NCI-H1930 (cell line): ENCODE measurements at places on chromosomes 1 and 21.

GRCh38 chr1:179742717-179743678, at the start of gene FAM163A:
Gene FAM163A (plus strand): TSS chr1:179743291. CDS start chr1:179813098, 69,807 bp downstream.
- DNase-seq = peak; percentile 35

- no peak for DNase-seq
Observed at GRCh38 chr1:198359024-198359653, 181.3 kb downstream of the ATP6V1G3 start.

DNA sequence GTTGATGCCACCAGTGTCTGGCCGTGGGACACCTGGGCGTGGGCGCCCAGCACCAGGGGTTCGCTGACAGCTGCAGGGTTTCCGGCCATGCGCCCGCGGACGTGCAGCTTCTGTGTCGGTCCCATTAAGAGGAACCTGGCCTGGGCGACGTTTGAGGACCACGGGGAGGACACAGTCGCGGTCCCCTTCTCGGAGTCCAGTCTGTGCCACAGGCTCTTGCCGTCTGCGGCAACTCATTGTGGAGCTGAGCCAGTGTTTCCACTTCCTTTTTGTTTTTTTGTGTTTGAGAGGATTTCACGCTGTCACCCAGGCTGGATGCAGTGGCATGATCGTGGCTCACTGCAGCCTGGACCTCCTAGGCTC, 1.6 kb upstream of the C1orf159 start:
- no peak for DNase-seq

GRCh38 chr1:215405211-215405610, 161.9 kb upstream of the KCTD3 start:
- DNase-seq = no peak

GRCh38 chr1:57483954-57484353, 60.1 kb upstream of the DAB1 start:
- DNase-seq = no peak

DNA sequence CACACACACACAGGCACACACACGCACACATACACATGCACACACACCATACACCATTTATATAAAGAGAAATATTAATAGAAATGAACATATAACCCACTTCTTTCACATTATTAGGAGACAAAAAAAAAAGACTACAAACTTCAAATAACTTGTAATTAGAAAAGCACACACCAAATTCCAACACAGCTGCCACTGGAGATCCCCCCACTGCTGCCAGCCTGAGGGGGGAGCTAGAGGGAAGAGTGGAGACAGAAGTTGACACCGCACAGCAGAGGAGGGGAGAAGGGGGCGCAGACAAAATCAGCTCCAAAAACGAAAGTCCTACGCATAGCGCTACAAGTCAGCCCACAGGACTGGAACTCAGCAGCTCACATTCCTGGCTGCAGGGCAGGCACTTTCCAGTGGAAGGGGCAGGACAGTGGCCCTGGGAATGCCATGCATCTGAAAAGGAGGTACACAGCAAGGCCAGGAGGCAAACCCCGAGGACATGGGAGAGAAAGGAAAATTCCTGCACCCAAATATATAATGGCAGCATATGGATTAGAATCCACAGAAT, 36.5 kb downstream of the LGALS8 start:
- no peak for DNase-seq

GRCh38 chr1:57190898-57191297, 225.1 kb upstream of the C8B start:
- DNase-seq = no peak

DNA sequence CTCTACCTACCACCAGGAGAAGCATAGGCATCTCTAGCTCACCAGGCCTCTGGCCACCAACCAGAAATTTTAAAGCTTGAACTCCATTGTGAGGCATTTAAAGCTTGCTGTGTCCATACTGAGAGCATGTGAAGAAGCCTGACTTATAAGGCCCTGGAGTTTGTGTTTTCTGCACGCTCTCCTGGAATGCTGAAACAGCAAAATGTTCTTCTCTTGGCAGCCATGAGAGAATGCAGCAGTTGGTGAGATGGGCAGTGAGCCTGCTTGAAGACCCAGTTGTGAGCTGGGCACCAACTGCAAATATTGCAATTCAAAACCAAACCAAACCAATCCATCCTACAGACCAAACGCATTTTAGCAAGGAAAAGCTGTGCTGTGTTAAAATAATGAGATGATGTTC, 170.0 kb upstream of the IVNS1ABP start:
- no peak for DNase-seq

DNA sequence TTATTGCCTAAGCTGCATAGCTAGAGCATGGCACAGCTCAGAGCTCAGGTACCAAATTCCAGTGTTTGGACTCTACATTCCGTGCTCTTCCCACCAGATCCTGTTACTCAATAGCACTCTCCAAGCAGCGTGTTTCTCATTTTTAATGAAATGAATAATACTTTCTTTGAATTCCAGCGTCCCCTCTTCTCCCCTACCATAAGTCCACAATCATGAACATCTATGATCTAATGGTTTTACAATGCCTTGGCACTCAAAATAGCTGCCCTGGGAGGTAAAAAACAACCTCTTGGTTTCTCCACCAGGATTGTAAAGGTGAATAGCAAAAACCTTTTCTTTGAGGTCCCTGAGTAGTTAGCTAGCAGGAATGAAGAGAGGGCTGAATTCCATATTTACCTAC, 480.0 kb upstream of the PKN2 start:
- no peak for DNase-seq

GRCh38 chr1:93025572-93025971, 53.5 kb upstream of the MTF2 start:
- no peak for DNase-seq

DNA sequence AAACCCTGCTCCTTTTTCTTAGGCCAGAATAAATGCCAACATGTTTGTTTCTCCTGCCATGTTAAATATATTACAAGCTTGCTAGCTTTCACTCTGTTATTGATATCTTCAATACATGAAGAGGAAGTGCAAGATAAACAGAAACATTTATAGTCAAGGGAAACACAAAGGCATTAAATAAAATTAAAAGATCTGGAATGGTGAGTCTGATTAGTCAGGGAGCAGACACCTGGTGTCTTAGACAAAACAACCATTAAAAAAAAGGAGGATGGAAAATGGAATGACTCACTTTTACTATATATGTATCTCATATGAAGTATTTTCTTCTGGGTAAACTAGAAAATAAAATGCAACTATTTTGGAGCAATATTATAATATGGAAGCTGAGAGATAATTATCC, 123.3 kb downstream of the SMYD3 start:
- DNase-seq = no peak

DNA sequence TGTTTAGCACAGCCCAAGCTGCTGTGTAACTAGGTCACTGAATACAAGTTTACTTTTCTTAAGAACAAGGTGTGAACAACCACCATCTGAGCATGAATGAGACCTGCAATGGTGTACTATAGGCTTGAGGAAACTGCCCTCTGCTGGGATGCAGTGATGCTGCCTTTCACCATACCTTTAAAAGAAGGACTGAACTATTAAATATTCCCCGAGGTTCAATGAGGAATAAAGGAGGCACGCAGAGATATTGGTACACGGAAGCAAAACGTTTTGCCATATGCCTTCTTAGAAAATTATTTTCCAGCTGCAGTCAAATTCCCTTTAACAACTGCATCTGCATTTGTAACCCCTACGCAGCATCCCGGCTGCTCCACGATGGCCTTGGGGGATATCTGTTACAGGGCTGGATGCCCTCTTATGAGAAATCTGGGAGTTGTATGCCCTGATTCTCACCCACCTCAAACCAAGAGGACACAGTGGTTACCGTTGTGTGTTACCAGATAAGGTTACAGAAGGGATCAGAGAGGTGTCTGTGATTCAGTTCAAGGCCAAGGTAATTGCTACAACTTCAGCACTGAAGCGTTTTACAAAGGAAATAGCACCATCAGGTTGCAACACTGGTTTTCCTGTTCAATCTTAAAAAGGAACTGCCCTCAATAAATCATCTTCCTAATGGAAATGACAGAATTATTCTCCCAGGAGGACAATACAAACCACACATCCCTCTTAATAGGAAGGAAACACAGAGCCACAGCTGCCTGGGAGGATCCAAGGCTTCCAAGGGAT, 470.5 kb downstream of the LTN1 start:
- DNase-seq = peak; percentile 31

- DNase-seq = no peak
Observed at GRCh38 chr1:104120525-104120924, 370.8 kb downstream of the AMY1C start.

- DNase-seq = no peak
Observed at GRCh38 chr1:147821883-147822282, 61.5 kb upstream of the GJA5 start.

- DNase-seq = no peak
Observed at GRCh38 chr1:118136187-118136941, 48.7 kb downstream of the SPAG17 start.

DNA sequence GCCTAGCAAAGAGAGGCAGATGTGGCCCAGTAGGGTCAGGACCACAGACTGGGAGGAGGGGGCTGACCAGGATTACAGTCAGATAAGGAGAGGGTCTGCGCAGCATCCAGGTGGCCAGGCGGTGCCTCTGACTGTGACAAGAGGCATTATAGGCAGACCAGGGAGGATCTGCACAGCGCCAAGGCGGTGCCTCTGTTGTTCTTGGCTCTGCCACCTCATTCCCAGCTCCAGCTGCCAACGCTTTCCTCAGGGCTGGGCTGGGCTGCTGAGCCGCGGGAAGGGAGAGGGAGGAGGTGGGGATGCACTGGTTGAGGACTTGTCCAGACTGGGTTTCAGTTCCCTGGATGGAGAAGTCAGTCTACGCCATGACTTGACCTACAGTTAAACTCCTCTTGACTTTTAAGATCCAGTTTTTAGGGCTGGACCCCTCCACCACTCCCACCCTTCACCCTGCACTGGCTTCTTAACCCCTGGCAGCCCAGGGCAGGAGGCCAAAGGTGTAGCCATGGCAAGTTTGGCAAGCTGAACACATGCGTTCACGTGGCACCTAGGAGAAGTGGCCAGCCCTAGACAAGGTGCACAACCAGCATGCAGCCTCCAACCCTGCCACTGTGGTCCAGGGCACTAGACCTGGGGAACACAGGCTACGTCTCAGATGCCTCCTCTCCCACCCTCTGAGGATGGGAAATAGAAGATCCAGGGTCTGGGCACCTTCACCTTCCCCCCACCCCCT, 4.5 kb upstream of the CRABP2 start:
- DNase-seq = no peak

DNA sequence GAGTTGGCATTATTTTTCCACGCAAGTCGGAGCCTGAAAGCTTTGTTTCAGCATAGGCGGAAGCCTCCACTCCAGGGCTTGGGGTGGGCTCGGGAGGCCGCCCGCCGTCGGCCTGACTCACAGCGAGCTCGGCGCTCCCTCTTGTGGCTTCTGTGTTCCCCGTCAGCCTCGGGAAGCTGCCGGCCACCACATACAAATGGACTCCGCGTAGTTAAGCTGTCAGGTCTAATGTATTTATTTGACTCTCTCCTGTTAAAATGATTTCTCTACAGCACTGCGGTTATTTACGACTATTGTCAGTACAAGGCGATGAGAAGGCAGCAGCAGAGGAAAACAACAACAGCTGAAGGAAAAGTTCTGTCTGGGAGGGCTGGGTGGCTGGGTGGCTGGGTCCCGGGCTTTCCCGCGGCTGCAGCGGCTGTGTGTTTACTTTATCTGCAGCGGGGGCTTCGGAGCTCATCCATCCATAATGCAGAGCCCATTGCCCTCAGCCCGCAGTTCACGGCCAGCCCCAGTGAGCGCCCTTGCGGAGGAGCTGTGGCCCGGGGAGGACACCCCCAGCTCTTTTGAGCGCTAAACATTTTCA, 375.7 kb upstream of the CAMK1G start:
- DNase-seq = peak; percentile 48

DNA sequence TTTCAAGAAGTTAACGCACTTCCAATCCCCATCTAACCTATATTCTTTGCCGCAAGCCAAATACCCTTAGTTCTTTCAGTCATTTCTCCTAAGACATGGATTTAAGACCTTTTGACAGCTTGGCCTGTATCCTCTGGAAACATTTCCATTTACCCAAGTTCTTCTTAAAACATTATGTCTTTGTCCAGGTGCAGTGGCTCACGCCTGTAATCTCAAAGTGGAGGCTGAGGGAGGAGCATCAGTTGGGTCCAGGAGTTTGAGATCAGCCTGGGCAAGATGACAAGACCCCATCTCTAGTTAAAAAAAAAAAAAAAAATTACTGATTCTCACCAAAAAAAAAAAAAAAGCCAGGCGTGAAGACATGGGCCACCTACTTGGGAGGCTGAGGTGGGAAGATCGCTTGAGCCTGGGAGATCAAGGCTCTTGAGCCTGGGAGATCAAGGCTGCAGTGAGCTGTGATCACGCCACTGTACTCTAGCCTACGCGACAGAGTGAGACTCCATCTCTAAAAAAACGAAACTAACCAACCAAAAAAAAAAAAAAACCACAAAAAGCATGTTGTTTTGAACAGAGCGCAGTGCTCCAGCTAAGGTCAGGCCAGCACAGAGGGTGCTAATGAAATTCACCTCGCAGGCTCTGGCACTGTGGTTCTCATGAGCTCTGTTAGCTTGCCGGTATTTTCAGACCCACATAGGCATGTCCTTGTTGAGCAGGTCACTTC, 36.0 kb downstream of the NUAK2 start:
- no peak for DNase-seq

- no peak for DNase-seq
Observed at GRCh38 chr1:76115171-76115570, 40.6 kb downstream of the ST6GALNAC3 start.

- DNase-seq = no peak
Observed at GRCh38 chr1:87497380-87498203, 168.9 kb downstream of the LMO4 start.
